Esophagus squamous epithelium (tissue), 5 donors: ENCODE measurements at places on chromosomes 2 and 18.

DNA sequence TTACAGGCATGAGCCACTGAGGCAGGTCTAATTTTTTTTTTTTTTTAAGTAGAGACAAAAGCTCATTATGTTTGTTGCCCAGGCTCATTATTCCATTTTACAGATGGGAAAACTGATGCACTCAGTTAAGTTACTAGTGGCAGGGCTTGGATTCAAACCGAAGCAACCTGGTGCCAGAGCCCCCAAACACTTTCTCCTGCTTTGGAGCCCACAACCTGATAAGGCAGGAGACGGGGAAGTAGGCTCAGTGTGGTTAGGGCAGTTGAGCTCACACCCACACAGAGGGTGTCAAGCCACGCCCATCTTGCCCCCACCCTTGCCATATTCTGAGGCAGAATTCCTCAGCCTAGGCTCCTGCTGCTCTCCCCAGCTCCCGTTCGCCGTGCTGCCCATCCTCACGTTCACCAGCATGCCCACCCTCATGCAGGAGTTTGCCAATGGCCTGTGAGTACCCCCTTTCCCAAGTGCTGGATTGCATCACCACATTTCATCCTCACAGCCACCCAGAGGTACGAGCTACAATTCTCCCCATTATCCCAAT is 5.8 kb upstream of the CTDSP1 start:
- DNase-seq = no peak

DNA sequence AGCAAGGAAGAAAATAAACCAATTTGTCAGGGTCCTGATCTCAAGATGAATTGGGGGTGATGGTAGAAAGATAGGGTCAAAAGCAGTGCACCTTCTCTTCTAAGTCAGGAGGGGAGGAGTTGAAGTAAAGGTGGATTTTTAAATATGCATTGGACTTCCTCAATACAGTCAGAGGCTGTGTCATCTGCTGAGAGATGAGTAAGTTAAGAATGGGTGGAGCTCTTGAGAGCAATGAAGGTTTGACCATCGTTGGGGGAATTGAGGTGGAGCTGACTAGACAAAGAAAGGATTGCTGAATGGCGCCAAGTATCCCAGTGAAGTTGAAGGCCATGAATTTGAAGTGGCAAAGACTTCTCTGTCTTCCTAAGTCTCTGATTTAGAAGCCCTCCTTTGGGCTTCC is 18.4 kb upstream of the CPO start:
- no peak for DNase-seq

- DNase-seq = no peak
Measured at GRCh38 chr2:10048501-10049171, 5.3 kb downstream of the KLF11 start.

DNA sequence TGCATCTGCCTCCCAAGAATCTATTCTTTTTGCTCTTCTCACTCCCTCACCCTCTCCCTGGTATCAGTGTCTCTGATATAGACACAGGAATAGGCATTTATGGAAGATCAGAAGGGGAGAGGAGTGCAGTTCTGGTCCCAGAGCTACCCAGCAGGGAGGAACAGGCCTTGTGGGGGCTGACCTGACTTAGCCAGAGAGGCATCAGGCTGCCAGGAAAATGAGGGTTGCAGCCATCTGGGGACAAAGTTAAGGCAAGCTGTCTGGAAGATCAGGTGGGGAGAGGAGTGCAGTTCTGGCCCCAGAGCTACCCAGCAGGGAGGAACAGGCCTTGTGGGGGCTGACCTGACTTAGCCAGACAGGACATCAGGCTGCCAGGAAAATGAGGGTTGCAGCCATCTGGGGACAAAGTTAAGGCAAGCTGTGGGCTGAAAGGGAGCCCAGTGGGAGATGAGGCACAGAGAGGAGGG is 69.9 kb upstream of the HK2 start:
- DNase-seq = no peak

DNA sequence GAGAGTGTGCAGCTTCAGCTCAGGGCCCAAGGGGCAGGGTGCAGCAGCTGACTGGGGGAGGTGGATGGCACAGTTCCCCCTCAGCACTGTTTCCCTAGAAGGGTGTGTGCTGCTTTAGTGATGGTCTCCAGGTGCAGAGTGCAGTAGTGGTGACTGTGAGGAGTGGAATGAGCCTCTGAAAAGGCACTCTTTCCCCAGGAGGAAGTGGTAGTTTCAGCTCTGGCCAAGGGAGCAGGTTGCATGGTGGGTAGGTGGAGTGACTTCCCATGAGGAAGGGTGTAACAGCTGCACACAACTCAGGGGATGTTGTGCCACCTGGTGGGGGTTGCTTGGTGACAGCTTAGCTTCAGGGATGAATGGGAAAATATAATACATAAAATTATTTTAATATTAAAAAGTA is 251.5 kb upstream of the NXPH2 start:
- DNase-seq = no peak

DNA sequence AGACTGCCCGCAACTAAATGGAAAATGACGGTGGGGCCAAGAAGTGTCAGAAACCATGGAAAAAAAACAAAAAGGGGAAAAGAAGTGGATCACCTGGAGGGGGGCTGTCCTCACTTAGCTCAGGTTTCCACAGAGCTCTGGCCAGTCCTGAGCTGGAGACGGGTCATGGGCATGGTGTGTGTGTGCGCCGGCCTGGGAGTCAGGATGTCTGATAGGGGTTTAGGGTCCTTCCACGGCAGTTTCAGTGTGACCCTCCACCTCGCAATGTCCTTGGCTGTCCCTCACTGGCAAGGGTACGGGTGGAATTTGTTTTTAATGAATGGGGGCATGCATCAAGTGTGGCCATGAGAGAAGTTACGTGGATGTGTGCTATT is 133.2 kb upstream of the MEIS1 start:
- DNase-seq = no peak

GRCh38 chr18:46462523-46462922 is 194.5 kb downstream of the LOXHD1 start:
- DNase-seq = no peak

- no peak for DNase-seq
Measured at GRCh38 chr2:100831158-100831750, 11.3 kb downstream of the NPAS2 start.

DNA sequence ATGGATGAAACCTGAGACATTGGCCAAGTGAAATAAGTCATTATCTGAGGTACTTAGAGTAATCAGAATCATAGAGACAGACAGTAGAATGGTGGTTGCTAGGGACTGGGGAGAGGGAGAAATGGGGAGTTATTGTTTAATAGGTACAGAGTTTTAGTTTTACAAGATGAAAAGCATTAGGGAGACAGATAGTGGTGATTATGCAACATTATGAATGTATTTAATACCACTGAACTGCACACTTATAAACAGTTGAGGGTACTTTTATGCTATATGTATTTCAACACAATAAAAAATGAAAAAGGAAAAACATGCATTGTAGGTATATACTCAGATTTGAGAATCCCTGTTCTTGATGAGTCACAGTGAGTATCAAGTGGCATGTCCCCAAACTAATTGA is 59.7 kb downstream of the EPC2 start:
- DNase-seq = no peak

GRCh38 chr2:100188326-100188725 is 45.9 kb upstream of the AFF3 start:
- DNase-seq = no peak

- no peak for DNase-seq
Measured at GRCh38 chr2:28977176-28977875, 3.8 kb upstream of the TOGARAM2 start.

- DNase-seq = no peak
Measured at GRCh38 chr2:54499661-54500060, 43.5 kb downstream of the SPTBN1 start.

- no peak for DNase-seq
Measured at GRCh38 chr18:49899657-49900330, 86.5 kb upstream of the ACAA2 start.

- DNase-seq = no peak
Measured at GRCh38 chr2:106108351-106108750, 85.8 kb downstream of the UXS1 start.

- DNase-seq = no peak
Measured at GRCh38 chr18:35817604-35818352, 154.7 kb upstream of the RMP24 start.

DNA sequence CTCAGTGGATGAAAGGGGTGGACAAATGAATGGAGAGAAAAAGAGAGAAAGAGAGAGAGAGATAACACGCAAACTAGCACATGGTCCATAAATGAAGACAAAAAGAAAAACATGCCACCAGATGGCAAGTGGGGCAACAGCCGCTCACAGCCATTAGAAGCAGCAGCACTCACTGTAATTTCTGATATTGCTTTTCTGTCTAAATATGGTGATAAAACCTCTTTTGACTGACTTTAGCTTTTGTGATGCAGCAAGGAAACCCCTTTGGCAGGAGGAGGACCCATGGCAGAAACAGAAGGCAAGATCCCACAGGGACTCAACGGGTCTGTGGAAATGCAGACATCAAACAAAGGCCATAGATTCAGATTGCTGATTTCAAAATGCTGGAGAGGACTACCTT is 88.0 kb upstream of the CDH20 start:
- DNase-seq = no peak

DNA sequence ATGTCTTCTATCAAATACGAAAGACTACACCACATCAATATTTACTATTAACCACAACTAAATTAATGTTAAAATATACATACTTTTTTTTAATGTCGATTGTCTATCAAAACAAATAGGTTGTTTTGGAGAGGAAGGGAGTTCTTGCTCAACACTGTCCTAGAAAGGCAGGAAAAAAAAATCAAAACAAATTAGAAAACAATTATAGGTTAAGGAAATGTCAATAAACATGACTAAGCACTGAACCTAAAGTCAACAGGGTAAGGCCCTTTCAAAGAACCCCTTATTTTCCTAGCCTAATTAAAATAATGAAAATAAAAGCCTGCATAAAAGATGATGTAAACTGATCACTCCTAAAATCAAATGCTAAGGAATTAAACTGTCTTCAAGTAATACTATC is 2.8 kb downstream of the CEP76 start:
- DNase-seq = no peak

GRCh38 chr2:72204156-72204785 is 56.6 kb upstream of the CYP26B1 start:
- DNase-seq = no peak

DNA sequence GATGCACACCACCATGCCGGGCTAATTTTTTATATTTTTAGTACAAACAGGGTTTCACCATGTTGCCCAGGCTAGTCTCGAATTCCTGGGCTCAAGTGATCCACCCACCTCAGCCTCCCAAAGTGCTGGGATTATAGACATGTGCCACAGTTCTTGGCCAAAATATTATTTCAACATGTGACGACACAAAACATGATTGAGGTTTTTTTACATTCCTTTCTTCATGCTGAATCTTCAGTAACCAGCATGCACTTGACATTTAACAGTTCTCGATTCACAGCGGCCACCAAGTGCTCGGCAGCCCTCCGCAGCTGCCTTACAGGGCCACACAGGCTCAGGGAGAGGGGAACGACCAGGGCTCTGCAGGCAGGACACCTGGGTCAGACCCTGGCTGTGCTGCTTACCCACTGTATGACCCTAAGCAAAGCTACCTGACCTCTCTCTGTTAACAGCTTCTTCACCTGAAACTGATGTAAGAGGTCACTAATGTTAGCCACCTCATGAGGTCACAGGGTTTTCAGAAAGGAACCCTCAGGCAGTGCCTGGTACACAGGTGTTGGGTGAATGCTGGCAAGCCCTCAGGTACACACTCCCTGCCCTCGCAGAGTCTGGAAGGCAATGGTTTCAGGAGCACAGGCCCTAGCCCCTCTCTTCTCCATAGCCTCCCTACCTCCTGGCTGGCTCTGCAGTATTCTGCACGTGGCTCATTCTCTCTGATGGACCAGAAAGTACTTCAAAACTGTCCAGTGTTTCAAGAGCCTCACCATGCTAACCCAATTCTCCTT is 25.7 kb downstream of the TUBB6 start:
- DNase-seq = no peak

DNA sequence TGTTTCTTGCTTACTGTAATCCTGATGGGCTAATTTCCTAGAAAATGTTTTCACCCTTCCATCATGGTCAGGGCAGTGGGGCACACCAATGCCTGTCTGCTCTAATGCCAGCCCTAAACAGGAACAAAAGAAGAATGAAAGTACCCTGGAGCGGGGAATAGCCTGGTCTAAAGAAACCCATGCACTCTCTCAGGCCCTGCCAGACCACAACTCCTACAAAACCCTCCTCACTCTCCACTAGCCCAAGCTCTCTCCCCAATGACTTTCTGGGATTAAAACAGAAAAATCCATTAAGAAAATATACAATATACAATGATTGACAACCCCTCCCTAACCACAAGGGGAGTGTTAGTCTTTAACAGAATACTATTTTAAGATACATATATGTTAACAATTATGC is 67.6 kb downstream of the AAK1 start:
- DNase-seq = no peak

DNA sequence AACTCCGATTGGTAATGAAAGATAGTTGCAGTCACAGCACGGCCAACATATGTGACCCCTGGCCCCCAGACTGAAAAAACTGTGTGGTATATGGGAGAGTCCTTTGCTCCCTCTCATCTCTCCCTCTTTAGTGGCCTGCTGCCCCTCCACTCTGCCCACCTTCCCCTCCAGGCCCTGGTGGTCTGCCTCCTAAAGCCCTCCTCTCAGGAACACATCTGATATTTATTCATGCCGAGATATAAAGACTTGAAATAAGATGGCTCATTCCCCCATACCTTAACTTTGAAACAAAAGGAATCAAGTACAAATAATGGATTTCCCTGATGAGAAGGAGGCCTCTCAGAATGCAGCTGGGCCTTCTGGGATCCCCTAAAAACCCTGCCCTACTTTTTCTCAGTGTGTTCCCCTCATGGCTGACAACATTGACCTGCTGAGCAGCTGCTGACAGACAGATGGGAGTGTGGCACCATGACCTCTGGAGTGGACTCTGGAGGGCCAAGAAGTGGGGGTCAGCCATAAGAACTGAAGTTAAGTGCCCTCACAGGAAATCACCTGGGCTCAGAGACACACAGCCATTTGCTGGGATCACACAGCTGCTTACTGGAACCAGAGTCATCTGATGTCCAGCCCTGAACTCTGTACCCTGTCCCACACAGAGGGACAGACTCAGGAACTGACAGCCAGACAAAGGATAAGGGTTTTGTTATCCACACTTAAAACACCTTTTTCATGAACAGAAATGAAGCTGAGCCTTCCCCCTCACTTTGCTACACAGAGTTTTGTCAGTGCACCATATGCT is 39.8 kb upstream of the ST8SIA3 start:
- no peak for DNase-seq

GRCh38 chr2:53632714-53633113 is 134.9 kb upstream of the CHAC2 start:
- no peak for DNase-seq
